Kasumi-1 (cell line): ENCODE measurements at places on chromosomes 5 and 9.

DNA sequence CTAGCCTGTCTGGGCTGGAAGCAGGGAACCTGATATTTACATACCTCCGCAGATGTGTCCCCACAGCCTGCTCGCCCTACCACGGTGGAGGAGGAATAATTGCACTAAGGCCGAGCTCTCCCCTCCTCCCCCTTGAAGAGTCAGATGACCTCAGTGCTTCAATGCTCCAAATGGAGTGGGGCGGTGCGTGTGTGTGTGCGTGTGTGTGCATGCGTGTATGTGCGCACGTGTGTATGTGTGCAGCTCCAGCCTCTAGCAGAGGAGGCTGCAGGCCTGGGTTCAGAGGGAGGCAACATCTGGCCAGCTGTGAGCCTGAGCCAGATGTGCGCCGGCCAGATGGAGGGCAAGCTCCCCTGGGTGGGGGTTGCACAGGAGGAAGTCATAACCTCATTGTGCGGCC is 90.5 kb downstream of the NRG2 start:
- no peak for DNase-seq

DNA sequence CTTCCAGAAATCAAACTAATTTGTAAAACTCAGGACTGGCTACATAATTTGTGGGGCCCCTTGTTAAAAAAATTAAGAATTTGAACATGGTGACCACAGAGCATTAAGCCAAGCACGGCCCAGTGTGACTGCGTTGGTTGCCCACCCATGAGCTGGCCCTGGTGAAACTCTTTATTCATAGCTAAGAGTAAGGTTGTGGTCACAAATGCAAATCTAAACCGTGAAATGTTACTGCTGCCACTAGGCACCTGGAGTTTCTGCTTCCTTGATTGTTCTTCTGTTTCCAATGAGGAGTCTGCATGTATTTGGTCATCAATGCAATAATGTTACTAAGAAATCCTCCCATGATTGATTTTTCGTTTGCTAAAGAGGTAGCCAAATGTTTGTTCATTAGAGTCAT is 4.2 kb downstream of the GCNT1 start:
- DNase-seq, result no peak

- no peak for DNase-seq
Observed at GRCh38 chr9:129839324-129840023, 4.2 kb downstream of the USP20 start.

- DNase-seq, result no peak
Observed at GRCh38 chr5:77172713-77173328, 37.7 kb upstream of the PDE8B start.

DNA sequence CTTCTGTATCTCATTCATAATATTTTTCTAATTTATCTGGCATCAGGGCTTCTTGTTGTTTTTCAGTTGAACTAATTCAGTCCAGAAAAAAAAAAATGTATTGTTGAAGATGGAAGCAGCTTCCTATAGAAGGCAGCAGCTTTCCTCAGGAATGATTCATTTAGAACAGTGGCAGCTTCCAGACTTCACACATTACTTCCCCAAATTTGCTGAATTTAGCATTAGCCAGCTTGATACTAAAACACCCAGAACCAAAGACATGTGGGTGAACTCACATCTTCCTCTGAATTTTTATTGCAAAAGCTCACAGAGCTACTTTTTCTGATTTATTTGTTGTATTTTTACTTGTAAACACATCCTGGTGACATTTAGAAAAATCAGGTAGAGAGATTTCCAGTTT is 53.8 kb downstream of the HCN1 start:
- peak; percentile 2 for DNase-seq
